ENCODE measurements at places on chromosomes 11 and 22.

- DNase-seq = no peak
These were observed 120.8 kb downstream of the KCNQ1 start for GRCh38 chr11:2565447-2566222.

- DNase-seq = no peak
These were observed 153.9 kb downstream of the TRPC6 start for GRCh38 chr11:101429703-101430540.

GRCh38 chr11:44567876-44568256 is 2.4 kb downstream of the CD82 start:
- DNase-seq = no peak

- no peak for DNase-seq
These were observed 306.0 kb downstream of the BUD13 start for GRCh38 chr11:116466801-116467200.

GRCh38 chr11:79594834-79595233 is 154.0 kb upstream of the TENM4 start:
- DNase-seq = no peak

GRCh38 chr11:68470304-68470811 is 9.8 kb downstream of the PPP6R3 start:
- DNase-seq = no peak

GRCh38 chr11:84522331-84522730 is 1104.8 kb downstream of the DLG2 start:
- DNase-seq = no peak

DNA sequence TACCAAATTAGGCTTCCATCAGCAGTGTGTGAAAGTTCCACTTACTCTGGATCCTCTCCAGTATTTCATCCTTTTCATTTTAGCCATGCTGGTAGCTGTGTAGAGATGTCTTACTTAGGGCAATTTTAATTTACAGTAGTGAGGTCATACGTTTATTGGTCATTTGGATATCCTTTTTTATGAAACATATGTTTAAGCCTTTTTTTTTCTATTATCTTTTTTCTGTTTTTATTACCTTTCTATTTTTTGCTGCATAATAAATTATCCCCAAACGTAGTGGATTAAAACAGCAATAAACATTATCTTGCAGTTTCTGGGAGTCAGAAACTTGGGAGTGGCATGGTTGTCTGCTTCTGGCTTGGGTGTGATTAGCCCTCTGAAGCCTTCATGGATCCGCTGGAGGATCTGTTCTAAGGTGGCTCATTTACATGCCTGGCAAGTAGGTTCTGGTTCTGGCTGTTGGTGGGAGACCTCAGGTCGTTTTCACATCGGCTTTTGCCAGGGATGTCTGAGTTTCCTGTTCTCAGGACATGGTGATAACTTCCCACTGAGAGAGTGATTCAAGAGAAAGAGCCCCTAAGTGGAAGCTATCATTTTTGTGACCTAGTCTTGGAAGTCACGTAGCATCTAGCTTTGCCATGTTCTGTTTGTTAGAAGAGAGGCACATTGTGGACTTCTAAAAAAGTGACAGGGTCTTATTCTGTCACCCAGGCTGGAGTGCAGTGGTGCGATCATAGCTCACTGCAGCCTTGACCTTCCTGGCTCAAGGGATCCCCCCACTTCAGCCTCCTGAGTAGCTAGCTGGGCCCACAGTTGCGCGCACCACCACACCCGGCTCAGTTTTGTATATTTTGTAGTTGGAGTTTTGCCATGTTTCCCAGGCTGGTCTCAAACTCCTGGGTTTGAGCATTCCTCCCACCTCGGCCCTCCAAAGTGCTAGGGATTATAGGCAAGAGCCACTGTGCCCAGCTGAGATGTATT is 38.6 kb downstream of the PPP6R3 start:
- no peak for DNase-seq

DNA sequence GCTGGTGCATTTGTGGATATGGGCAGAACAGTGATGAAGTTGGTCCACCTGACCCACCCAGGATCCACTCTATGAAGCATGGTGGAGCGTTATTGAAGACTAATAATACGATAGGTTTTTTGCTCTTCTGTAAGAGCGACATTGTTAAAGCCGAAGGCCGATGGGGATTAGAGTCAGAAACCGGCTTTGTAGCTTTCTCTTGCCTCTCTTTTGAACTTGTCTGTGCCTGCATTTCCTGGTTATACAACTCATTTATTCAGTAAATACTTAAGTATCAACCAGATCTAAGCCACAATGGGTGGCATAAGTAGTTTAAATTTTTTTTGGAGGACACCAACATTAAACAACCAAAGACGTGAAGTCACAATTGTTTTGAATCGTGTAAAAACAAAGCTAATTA is 93.4 kb downstream of the ARHGAP42 start:
- no peak for DNase-seq

DNA sequence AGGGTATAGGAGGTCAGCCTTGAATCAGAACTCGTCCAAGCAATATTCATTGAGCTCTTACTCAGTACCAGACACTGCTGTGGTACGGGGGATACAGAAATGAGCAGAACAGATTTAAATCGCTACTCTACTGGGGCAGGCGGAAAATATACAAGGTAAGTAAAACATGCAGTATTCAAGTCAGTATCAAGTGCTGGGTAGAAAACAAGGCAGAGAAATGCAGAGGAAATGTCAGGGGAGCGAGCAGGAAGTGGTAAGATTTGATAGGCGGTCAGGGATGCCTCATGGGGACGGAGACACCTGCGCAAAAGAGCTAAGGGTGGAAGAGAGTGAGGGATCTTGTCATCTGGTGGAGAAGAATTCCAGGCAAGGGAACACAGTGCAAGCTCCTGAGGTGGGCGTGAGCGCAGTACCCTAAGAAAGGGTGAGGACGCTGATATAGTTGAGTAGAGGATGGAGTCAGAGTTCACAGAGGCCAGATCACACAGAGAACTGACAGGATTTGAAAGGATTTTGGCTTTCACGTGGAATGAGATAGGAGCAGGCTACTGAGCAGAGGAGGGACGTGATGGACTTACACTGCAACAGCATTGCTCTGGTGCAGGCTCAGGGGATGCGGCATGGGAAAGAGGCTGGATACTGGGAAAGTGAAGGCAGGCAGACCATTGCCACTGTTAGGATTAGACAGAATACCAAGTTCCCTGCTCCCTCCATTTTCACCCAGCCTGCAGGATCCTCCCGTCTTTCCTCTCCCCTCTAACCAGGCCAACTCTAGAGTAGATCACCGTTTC is 35.8 kb downstream of the SC5D start:
- no peak for DNase-seq

GRCh38 chr22:22810018-22810427 is 77.6 kb upstream of the IGLL5 start:
- DNase-seq = no peak

DNA sequence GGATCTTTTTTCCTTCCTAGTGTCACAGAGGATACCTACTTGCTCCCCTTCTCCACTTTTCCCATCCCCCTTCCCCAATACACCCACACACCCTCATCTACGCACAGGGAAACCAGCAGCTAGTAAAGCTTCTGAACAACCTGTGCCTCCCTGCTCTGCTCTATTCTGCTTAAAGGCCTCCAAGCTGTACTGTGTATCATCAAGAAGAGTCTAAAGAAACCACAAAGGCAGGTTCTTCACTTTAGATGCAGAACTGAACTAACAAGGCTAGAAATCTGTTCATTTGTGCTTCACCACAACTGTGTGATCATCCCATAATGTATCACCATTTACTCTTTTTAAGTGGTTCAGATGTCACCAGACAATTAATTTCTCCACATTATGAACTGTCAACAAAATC is 132.5 kb downstream of the SGSM3 start:
- no peak for DNase-seq

DNA sequence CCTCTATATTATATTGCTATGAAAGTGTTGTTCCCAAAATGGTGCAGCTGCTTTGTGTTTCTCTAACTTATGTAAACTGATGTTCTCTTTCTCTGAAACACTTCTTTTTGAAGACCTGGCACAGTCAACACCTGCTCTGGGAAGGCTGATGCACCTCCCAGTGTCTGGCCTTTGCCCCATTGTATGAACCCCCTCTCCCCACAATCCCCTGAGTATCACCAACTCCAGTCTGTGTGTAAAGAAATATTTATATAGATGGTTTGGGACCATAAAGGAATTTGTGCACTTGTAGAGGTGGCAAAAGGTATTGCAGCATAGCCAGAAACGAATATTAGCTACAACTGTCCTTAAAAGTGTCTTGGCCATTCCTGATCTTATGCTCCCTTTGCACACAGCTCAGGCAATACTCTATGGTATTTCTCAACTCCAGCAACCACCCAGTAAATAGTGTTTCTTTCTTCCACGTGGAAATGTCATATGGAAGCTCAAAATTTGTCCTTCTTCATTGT is 365.2 kb upstream of the DDI1 start:
- no peak for DNase-seq

DNA sequence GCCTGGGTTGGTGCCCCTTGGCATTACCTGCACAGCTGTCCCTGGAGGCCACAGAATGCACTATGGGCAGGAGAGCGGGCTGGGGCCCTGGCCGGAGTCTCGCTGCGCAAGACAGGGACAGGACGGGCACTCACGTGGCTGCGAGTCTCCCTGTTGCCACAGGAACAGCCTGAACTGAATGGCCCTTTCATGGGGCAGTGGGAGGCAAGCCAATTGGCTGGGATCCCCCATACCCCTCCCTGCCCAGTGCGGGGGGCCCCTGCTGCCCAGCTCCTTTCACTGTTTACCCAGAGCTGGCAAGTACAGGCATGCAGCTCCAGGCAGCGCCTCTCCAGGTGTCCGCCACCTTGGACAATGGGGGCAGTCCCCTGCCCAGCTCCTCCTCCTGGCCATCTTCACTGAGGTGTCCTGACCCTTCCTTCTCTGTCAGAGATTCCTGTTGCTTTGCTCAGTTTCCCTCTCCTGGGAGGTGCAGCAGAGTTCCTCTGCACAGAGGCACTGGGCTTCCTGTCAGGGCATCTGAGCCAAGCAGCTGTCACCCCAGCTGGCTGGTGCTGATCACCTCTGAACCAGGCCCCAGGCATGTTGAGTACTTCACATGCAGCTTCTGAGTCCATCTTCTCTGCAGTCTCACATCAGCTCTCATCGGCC is 5.2 kb downstream of the USP2 start:
- DNase-seq = no peak

DNA sequence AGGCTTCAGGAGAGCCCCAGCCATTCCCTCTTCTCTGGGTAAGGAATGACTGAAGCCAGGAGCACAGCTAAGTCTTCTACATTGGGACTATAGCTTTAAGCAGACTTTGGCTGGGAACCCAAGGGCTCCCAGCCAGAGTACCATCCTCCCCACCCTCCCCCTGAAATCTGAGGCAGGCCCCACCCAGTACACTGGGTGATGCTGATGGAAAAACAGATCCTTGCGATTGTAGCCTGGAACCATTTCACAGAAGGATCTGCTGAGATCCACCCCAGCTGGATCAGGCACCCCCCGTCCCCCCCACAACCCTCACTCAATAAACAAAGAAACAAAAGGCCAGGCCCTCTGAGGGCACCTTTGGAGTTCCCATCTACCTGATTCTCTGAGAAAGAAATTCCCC is 39.8 kb downstream of the IL18BP start:
- DNase-seq = no peak

DNA sequence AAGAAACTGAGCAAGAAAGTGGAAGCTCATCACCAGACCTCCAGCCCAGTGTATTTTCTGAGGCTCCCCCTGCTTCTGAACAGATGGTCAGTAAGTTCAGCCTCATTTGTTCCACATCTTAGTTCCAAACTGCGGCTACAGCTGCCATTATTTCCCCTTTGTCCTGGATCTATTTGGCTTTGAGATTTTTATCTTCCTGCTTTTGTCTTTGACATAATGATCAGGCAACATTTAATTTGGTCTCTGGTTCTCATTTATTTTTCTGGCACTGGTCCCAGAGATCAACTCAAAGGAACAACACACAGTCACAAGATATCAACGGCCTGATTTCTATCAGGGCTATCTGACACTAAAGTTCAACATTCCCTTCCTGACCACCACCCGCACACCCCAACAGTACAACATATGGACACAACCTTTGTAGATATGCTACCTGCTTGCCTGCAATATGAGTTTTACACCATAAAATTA is 137.5 kb downstream of the FAM76B start:
- no peak for DNase-seq

DNA sequence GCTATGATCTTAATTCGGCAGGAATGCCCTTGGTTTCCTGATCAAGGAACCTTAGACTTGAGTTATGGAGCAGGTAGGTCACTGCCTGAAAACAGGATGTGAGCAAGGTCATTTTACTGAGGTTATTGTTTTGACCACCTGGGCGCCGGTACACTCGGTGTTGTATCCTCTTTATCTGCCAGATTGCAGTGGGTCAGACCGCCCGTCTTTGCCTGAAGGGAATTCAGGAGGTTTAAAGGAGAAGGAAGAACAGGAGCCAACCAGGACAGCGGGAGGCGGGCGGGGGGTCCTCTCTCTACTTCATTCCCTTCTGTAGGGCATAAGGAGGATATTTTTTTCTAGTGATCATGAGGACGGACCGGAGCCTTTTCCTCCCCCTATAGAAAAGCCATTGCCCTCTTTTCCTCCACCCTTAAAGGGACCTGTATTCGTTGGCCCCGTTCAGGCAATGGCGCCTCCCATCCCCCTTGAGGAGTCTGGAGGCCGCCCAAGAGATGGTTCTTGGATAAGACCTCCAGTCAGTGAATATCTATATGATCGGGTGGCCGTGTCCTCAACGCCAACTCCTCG is 649 bp downstream of the MS4A15 start:
- no peak for DNase-seq

DNA sequence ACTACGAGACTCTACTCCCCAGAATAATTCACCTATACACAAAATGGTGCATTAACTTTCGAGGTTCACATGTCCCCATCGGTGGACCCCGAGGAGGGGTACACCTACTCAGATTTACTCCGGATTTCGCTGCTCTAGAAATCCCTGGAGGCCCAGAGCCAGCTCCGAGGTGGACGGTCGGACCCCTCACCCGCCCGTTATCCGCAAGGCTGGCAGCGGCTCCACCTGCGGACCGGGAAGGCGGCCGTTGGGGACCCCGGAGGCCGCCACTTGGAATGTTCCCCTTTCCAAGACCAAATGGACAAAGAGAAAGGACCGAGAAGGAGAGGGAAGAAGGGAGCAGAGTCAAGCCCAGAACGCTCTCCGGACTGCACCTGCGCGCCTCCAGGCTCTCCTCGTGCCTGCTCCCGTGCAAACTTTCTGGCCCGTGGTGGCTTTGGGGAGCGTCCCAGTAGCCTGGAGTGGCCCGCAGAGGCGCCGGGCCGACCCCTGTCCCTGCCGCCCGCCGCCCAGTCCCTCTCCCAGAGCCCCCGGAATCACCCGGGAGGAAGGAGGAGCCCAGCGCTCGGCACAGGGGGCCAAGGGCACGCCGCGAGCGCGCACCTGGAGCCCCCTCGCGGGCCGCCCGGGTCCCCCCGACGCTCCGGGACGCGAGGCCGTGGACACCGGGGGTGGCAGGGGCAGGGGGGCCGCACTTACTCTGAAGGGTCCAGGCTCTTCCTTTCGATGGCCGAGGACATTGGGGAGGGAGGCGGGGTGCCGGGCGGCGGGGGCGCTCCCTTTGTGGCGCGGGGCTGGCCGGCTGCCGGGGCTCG is 23.0 kb downstream of the LMO2 start:
- DNase-seq = no peak

- no peak for DNase-seq
These were observed 268.4 kb downstream of the FAM76B start for GRCh38 chr11:95521133-95521542.
